ENCODE measurements at places on chromosomes 11 and 22.
A peak's percentile ranks its signal among the peaks of the same experiment; 100 is the strongest.

DNA sequence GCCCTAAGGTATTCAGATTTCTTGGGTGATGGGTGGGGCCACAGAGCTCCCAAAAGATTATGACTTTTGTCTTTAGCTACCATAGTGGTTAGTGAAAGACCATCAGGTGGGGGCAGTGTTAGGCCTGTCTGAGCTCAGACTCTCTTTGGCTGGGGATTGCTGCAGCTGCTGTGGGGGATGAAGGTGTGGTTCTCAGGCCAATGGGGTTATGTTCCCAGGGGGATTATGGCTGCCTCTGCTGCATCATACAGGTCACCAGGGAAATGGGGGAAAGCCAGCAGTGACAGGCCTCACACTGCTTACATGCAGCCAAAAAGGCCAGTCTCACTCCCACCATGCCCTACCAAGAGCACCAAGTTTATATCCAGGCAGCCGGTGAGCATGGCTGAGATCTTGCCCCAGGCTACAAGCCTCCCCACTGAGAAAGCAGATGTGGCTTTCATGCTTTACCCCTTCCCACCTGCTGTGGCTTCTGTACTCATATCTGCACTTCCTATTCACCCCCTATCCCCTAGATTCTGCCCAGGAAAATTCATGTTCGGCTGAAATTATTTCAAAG is 24.8 kb downstream of the CNTF start:
- no peak for DNase-seq

GRCh38 chr11:91947215-91947820 is 277.3 kb upstream of the FAT3 start:
- no peak for DNase-seq

DNA sequence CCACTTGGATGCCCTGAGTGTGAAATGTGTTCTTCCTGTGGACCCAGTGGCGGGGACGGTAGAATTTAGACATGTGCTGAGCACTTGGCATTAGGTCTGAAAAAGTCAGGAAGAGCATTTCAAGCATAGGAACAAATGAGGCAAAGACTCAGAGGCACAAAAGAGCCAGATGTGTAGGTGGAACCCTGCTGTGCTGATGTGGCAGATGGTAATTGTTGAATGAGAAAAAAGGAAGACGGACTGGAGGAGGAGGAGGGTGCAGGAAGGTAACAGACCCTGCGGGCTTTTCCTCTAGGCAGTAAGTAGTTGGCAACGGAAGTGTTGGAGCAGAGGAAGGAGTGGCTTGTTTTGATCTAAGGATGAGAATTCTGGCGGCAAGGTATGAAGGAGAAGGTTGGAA is 985.8 kb downstream of the TBC1D22A start:
- no peak for DNase-seq

GRCh38 chr11:95389427-95389826 is 158.4 kb upstream of the SESN3 start:
- no peak for DNase-seq

- no peak for DNase-seq
Observed at GRCh38 chr11:119190531-119190930, 5.3 kb downstream of the NHERF4 start.

- no peak for DNase-seq
Observed at GRCh38 chr11:34613552-34614056, 7.3 kb upstream of the EHF start.

DNA sequence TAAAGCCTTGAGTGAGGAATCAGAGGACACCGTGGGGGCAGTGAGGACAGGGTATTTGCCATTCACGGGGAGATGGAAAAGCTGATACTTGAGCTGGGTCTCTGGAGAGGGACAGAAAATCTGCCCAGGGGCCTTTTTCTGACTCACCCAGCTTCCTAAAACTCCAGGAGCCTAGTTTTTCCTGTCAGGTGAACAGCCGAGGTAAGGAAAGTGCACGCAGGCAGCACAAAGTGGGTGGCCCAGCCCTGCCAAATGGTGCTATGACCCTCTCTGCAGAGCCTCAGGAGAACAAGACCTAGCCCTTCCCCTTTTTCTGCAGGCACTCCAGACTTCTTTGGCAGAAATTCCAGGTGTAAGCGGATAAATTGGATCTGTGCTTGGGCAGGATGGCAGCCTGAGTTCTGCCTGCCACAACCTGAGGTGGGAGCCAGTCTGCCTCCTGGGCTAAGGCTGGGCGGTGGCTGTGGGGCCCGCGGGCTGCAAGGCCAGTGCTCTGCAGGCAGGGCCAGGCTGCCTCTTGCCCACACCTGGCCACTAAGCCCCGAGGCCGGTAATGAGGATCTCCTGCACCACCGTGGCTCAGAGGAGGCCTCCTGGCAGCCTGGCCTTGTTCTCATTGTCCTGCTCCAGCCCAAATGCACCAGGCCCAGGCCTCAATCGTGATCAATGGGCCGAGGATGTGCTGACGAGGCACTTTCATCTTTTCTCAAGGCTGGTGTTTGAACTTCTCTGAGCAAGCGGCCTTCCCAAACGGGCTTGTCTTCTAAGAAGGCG is 72.9 kb upstream of the LMO1 start:
- no peak for DNase-seq

- no peak for DNase-seq
Observed at GRCh38 chr22:41425660-41426365, 20.8 kb downstream of the TOB2 start.

DNA sequence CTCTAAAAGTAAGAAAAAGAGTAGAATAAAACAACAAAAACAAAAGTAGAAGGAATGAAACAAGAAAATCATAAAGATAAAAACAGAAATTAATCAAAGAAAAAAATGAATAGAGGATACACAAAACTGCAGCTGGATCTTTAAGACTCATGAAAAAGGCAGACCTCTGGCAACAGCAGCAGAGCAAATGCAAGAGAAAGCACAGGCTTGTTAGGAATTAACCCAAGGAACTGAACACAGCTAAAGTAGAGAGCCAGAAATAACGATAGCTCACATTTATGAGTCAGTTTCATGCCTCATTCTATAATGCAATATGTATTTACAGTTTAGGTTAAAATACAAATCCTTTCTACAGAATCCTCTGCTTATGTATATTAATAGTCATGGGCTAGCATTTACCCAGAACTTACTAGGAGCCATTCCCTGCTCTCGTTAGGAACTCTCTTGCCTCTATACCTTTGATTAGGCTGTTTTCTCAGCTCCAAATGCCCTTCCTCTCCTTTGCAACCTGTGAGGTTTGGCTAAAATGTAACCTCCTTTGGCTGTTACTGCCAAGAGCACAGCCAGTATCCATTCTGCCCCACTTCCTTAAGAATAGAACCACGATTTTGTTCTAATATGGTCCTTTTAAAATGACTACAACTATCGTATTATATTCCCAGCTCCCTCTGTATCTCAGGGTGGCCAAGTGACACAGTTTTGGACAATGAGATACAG is 38.3 kb upstream of the NFAM1 start:
- DNase-seq = no peak

- DNase-seq = peak; percentile 16
Observed at GRCh38 chr11:20397281-20397680, 9.8 kb downstream of the PRMT3 start.

GRCh38 chr11:16862726-16863125 is 124.3 kb downstream of the C11orf58 start:
- DNase-seq = no peak

DNA sequence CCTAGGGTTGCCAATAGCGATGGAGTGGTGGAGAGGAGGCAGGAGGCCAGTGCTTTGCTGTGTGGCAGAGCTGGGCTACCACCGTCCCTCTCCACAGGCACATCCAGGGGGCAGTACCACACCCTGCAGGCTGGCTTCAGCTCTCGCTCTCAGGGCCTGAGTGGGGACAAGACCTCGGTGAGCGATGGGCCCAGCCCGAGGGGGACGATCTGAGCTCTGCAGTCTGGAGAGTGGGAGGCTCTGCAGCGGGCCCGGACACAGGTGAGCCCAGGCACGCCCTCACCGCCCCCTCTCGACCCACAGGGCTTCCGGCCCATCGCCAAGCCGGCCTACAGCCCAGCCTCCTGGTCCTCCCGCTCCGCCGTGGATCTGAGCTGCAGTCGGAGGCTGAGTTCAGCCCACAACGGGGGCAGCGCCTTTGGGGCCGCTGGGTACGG is 2.5 kb downstream of the PKP3 start:
- no peak for DNase-seq

- DNase-seq = no peak
Observed at GRCh38 chr11:69383372-69384250, 89.7 kb downstream of the MYEOV start.

GRCh38 chr22:48258811-48259210 is 1496.4 kb downstream of the TBC1D22A start:
- no peak for DNase-seq

DNA sequence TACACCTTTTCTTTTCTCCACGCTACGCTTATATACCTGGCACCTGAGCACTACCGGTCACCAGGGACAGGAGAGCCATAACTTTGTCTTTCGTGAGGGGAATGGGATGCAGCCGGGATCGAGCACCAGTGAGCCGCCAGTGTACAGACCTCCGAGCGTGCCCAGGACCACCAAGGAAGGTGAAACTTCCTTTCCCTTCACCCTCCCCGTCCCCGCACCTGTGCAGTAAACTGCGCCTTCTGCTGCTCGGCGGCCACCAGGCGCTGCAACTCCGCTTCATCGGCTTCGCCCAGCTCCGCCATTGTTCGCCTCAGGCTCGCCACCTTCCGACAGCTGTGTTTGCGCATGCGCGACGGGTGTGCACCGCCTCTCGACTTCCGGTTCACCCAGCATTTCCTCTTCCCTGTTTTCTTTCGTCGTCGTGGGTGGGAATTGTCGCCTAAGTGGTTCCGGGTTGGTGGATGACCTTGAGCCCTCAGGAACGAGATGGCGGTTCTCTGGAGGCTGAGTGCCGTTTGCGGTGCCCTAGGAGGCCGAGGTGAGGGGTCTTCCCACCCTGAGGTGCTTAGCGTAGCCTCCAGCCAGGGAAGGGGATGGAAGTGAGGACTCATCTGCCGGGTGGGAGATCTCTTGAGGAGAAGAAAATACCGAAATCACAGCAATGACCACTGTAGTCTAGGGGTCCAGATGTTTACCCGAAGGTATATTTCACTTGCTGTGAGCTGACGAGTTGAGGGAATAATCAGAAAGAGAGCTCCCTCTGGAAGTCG is at the start of the genes SDHD and TIMM8B:
TSS of gene SDHD (plus strand) at position 452 of the 770 bp plus-strand sequence. CDS start at position 487, 35 bp downstream.
TSS of gene TIMM8B (minus strand) at position 335 of the 770 bp plus-strand sequence. CDS start at position 302, 33 bp downstream.
- DNase-seq = peak; percentile 91

DNA sequence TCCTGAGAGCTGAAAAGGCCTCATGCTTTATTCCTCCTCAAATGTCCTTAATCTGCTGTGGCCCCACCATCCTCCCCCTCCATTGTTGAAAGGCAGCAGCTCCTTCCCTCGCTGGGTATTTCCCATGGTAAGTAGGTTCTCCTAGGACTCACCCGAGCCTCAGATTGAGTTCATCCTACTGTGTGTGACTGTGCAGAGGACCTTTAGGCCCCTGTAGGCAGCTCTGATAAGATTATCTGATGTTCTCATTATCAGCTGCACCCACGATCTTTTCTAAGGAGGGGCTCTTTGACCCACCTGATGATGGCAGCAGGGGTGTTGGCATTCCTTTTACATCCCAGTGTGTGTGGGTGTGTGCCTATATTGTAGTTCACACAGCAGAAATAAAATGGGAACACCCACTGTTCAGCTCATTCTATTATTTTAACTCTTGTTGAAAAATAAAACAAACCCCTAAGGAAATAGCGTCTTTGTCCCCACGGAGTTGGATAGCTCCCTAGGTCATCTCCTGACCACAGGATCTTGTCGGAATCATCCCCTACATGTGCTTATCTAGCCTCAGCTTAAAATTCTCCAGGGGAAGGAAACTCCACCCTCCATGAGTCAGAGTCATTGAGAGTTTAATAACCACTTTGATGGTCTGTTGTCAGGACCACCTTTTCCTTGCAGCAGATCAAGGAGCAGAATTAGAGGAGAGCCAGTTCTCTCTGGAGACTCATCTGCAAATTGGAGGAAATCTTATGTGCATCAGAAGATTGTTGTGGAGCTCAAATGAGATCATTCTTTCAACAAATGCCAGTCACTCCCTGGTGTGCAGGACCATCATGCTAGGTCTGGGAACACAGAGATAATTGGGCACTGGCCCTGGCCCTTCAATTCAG is 19.3 kb downstream of the ENDOD1 start:
- no peak for DNase-seq

- DNase-seq = no peak
Observed at GRCh38 chr11:58691675-58692074, 40.1 kb downstream of the GLYAT start.

- DNase-seq = no peak
Observed at GRCh38 chr11:117959438-117960149, 26.6 kb upstream of the IL10RA start.

DNA sequence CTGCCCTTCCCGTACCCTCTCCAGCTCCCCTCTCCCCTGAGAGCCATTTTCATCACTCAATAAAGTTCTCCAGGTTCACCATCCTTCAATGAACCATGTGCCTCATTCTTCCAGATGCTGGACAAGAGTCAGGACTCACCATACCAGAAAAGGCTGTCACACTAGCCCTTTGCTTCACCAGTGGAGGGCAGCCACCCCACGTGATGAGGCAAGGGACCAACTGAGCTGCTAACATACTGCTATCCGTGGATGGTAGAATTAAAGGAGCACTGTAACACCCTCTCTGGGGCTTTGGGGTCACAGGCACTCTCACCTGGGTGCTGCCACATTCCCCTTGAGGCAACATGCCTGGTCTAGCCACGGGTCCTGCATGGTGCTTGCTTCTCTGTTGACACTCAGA is 13.1 kb upstream of the OR5I1 start:
- DNase-seq = no peak

GRCh38 chr11:131638889-131639288 is 268.5 kb downstream of the NTM start:
- DNase-seq = no peak

- no peak for DNase-seq
Observed at GRCh38 chr11:56910046-56910773, 78.5 kb upstream of the OR5AK2 start.
